Stimulated activated CD8-positive, alpha-beta memory T cell treated with anti-CD3 and anti-CD28 coated beads, Interleukin-7, amount 100 ng/mL, for 48 hours (primary cell): ENCODE measurements at places on chromosomes 2 and 18.

DNA sequence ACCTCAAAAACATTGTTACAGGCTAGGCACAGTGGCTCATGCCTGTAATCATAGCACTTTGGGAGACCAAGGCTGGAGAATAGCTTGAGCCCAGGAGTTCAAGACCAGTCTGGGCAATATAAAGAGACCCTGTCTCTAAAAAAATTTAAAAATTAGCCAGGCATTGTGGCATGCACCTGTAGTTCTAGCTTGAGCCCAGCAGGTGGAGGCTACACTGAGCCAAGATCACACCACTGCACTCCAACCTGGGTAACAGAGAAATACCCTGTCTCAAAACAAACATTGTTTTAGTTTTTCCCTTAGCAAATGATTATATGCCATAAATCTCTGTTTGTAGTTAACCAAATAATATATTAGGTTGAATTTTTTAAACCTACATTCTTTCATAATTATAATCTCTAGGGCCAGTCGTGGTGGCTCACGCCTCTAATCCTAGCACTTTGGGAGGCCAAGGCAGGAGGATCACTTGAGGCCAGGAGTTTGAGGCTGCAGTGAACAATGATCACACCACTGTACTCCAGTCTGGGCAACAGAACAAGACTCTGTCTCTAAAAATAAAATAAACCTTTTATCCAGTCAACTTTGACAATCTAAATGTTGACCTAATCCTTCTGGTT, 13.3 kb upstream of the CYP20A1 start:
- DNase-seq, result no peak

GRCh38 chr2:70983506-70984227, 5.2 kb downstream of the ANKRD53 start:
- DNase-seq, result no peak

DNA sequence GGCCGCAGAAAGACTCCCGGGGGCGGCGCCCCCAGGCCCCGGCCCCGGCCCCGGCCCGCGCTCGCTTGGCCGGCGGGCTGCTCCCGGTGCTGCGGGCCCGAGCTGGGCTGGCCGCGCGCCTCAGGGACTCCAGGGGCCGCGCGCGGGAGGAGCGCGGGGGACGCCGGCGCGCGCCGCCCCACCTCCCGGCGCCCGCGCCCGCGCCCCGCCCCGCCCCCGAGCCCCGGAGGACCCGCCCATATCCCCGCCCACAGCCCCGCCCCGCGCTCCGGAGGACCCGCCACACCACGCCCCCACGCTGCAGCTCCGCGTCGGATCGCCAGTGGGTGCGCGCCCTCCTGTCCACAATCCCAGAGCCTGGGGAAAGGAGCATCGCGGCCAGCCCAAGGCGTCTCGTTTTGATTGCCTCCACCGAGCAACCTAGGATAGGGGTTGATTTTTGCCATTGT, at the start of gene PARD6G:
Gene PARD6G (minus strand): TSS at position 122 of the 449 bp plus-strand sequence. CDS start 166 bp downstream, outside the sequence.
- DNase-seq, result peak; percentile 28

- DNase-seq, result no peak
Observed at GRCh38 chr2:149806651-149807050, 219.1 kb upstream of the MMADHC start.

DNA sequence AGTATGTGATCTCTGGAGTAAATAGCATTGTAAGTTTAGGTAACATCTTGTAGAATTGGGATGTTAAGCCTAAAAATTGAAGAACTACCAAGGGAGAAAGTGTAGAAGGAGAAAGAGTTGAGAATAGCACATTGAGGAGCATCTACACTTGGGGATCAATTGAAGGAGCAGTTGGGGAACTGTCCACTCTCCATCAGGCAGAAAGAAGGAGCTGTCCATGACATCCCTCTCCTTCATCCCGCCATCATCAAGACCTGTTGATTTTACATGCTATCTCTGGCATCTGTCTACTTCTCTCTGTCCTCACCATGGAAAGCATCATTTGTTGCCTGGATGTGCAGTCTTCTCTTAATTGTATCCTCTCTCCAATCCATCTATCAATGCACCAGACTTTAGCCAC, 87.8 kb downstream of the CCDC141 start:
- no peak for DNase-seq

DNA sequence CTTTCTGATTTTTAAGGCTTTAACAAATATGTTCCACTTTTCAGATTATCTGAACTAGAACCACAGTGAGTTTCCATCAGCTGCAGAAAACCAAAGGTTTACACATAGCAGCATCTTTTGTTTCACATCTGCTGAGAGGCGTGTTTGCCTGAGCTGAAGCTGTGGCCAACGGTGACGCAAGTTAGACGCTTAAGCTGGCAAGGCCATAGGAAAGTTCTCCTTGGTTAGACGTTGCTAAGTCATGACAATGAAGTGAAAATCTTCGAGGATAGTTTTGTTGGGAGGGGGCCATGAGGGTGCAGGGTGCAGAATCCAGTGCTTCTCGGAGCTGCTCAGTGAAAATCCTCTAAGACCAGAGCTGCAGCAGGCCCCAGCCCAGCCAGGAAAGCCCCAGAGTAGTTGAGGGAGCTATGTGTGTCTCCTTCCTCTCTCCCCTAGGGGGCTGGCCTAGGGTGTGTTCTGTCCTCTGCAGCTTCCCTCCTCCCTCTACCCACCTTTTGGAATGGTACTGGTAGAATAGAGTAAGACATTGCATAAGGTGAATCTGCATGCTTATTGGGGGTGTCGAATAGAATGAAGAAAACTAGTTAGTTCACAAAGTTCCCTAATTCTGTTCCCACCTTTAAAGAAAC, 105.4 kb downstream of the FHOD3 start:
- no peak for DNase-seq

DNA sequence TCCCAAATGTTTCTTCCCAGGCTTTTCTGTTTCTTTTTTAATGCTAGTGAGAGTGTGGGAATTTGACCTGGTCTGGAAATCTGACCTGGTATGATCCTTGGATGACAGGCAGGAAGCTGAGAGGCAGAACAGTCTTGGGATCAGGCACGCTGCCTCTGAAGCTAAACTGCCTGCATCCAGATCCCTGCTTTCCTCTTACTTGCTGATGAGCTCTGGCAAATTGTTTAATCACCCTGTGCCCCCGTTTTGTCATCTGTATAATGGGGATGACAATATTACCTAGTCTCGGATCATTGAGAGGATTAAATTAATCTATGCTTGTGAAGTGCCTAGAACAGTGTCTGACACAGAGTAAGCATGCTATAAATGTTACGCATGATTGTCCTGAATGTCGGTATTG, 3.3 kb downstream of the KLHL23 start:
- no peak for DNase-seq

DNA sequence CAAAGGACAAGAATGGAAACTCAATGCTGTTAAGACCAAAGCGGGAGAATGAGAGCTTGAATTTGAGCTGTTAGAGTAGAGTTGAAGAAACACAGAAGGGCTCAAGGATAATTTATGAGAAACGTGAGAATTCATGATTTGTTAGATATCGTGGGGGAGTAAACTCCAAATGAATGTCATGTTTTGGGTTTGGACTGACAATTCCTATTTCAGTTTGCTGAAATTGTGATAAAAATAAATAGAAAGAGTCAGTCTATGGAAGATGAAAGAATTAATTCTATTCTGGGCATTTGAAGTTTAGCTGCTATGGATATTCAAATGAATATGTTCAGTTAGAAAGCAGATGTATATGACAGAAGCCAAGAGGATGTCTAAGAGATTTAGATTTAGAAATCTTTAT, 723.4 kb upstream of the PIK3C3 start:
- no peak for DNase-seq

- DNase-seq, result no peak
Observed at GRCh38 chr2:156436497-156437085, 412 bp downstream of the GPD2 start.

GRCh38 chr18:76643199-76643598, 148.2 kb upstream of the ZNF516 start:
- DNase-seq, result no peak
